NCI-H1694 (cell line): ENCODE measurements at places on chromosomes 16 and 17.
A peak's percentile ranks its signal among the peaks of the same experiment; 100 is the strongest.

DNA sequence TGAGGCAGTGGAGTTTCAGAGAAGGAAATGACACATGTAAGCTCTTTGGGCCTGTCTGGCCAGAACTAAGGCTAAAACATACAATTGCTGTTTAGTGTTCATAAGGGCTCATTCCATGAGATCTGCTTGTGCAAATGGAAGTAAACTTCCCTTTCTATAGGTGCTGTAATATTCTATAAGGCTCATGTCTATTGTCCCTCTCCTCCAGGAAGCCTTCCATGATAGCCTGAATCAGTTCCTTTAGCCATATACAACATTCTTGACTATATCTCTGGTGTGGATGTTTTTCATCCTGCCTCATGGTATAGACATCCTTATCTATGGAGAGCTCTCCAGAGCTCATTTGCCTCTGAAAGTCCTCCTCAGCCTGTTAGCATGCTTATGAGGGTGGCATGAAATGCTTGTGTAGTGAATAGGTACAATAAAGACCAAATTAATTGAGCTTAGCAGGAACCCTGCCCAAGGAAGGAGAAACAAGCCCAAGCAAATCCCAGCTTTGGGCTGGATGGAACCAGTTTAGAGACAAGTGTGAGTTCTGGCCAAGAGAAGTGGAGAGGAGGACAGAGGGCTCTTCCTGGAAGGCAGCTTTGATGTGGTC is 1.6 kb upstream of the ETV4 start:
- no peak for DNase-seq

GRCh38 chr16:57999971-58000705 is at the start of gene ZNF319:
TSS of gene ZNF319 (minus strand) at chr16:58000672. CDS start at chr16:57998265, 2,407 bp downstream.
- DNase-seq = no peak

- no peak for DNase-seq
These were observed 114.7 kb downstream of the ANKRD11 start for GRCh38 chr16:89375686-89376085.

DNA sequence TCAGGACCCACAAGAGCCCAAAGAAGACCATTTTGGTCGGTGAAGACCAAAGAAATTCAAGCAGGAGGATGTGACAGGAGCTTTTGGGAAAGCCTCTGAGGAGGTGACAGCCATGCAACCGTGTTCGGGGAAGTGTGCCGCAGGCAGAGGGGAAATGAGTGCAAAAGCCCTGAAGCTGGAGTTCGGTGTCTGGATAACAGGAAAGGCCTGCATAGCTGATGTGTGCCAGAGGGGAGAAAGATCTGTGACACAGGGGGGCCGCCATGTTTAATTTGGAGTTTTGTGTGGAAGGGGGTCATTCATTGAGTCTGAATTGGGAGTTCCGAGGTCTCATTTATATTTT is 870 bp upstream of the ZC3H7A start:
- DNase-seq = no peak

- no peak for DNase-seq
These were observed 144.5 kb downstream of the RPTOR start for GRCh38 chr17:80689129-80689619.

DNA sequence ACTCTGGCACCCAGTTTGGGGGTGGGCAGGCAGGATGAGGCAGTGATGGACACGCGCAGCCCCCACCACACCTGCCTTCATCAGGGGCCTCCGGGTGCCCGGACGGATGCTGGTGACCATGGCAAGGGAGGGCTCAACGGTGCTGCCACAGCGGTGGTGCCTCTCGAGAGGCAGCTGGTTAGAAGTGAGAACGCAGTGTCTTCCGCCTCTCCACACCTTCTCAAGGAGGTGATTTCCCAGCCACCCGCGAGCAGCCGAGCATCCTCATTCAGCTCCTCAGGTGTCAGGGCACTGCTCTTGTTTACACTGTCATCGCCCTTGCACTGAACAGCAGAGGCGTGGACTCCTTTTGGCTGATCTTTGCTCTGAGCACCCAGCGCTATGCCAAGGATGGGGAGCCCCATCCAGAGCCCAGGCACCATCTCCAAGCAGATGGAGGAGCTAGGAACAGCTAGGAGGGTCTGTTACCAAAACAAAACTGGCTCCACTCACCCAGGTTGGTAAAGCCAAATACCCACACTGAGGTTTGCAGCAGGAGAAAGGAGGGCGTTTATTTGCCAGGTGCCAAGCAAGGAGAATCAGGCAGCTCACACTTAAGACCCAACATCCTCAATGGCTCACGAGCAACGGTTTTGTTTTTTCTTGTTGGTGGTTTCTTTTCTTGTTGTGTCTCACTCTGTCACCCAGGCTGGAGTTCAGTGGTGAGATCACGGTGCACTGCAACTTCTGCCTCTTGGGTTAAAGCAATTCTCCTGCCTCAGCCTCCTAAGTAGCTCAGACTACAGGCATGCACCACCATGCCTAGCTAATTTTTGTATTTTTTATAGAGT is 174.3 kb upstream of the TNRC6C start:
- no peak for DNase-seq

- DNase-seq = no peak
These were observed 4.0 kb upstream of the CDC6 start for GRCh38 chr17:40283662-40284061.

DNA sequence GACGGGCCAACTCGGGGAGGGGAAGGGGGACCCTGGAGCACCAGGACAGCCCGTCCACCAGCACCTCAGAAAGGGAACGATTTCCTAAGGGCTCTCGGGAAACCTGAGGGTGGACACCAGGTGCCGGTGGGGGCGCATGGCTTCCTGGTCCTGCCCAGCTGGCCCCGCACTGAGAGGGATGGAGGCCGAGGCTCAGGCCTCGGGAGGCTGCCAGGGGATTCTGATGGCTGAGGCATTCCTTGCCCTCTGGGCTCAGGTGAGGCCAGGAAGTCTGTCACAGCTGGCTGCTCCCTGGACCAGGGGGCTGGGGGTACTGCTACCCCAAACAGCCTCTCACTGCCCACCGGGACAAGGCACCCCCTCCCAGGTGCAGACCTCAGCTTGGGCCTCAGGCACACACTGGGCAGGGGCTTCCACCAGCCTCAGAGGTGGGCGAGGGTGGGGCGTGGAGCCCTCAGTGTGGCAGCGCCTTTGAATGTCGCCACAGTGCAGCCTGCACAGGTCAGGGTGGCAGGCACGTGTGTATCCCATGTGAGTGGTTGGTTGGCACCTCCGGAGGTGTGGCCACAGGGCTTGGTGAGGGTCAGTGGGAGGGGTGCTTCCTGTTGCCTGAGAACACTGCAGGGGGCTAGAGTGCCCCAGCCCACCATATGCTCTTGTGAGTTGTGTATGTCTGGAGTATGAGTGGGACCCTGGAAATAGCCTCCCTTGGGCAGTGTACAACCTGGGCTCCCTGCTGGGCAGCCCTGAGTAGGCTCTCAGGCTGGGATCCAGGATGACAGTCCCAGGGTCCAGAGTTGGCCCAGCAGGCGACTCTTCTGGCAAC is 3.9 kb upstream of the FSCN2 start:
- DNase-seq = no peak

DNA sequence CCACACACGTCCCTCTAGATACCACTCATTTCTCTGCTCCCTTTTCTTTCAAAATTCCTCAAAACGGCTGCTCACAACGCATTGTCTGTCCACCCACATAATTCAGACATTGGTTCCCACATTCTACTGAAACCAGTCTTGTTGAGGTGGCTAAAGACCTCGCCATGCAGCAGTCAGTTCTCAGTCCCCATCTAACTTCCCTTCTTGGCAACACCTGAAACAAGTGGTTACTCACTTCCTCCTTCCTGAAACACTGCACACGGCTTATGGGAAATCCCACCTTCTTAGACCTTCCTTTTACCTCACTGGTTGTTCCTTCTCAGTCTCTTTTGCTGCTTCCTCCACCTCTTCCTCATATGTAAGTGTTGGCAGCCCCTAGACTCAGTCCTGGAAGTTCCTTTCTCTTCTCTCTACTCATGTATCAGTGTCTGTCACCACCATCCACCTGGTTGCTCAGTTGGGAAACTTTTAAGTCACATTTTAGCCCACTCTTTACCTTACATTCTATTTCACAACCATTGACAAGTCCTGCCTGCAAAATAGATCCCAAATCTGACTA is 277.1 kb downstream of the CEP112 start:
- no peak for DNase-seq

- DNase-seq = no peak
These were observed 205.1 kb upstream of the MAF start for GRCh38 chr16:79805621-79806020.

GRCh38 chr16:86038926-86039310 is 140.0 kb downstream of the IRF8 start:
- no peak for DNase-seq

- DNase-seq = no peak
These were observed 7.6 kb downstream of the PRR29 start for GRCh38 chr17:64005734-64006167.

DNA sequence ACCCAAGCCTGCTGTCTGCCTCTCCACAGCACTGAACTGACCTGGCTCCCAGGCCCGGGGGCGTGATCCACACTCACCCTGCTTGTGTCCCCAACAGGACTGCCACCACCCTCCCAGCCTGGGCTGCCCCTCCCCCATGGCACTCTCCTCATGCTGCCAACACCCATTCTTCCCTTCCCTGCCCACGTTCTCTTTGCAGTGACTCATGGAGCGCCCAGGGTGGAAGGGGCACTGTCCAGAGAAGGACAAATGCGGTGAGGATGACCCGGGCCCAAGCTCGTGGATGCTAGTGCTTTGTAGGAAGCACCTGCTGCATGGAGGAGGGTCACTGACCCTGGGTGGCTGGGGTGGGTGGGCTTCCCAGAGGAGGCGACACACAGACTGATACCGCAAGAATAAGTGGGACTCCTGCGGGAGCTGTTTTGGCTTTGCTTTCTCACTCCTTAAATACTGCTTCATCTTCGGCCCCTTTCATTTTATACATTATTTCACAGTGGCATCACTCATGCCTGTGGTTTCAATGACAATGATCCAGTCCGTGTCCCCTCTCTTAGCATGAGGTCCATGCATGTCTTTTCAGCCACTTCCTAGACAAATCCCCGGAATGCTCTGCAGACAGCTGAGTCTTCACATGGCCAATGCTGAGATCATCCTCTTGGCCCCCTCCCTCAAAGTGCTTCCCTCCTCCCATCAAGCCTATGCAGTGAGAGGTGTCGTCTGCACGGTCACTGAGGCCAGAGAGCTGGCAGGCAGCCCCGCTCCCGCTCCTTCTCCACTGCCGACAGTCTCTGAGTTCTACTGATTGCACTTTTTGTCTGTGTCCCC is 17.6 kb downstream of the CDK5R1 start:
- no peak for DNase-seq

DNA sequence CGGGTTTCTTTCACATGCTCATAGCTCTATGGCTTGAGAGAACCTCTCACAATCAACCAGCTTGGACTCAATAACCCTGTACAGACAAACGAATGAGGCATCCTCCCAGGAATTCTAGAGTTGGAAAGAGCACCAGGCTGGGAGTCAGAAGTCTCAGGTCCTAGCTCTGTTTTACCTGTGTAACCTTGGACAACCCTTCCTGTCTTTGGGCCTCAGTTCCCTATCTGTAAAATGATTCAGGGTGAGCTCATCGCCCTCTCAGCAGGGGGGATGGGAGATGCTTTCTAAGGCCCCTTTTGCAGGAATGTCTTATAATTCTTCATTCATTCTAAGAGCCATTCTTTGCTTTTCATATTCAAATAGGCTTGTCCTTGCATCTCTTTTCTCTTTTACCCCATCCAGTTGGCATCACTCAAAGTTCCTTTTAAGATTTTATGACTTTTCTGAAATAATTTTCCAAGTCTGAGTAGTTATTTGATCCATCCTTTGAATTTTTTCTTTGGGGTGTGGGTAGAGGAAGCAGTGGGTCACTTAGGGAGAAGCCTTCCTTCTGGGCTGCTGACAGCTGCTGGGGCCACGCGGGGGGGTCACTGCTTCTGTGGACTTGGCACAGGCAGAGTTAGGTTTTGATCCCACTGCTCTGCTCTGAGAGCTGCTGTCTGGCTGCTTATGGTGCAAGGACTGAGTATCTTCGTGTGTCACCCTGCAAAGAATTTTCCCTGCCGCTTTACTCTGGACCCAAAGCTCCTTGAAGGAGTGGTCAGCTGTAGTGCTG is 102.7 kb downstream of the UTP18 start:
- no peak for DNase-seq

GRCh38 chr17:57283203-57283971 is 27.1 kb downstream of the MSI2 start:
- DNase-seq = no peak

- peak; percentile 67 for DNase-seq
These were observed at the start of gene IRF8 for GRCh38 chr16:85898521-85899442. TSS of gene IRF8 (plus strand) at chr16:85899162. CDS start at chr16:85903016, 3,854 bp downstream.

DNA sequence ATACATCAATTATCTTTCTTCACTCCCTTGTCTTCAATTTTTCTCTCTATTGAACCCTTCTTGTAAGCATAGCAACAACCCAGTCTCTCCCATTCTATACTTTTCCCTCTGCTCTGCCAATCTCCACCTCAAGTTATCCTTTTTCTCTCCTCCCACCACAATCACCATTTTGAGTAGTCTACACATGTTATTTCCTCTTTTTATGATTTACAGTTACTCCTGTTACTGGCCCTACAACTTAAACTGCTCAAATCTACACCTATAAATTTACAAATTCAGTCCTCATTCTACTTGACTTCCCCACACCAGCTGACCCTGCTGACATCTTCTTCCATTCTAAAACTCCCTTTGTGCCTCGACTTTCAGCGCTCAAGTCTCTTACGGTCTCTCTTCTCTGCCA is 84.6 kb downstream of the SPAG9 start:
- no peak for DNase-seq

DNA sequence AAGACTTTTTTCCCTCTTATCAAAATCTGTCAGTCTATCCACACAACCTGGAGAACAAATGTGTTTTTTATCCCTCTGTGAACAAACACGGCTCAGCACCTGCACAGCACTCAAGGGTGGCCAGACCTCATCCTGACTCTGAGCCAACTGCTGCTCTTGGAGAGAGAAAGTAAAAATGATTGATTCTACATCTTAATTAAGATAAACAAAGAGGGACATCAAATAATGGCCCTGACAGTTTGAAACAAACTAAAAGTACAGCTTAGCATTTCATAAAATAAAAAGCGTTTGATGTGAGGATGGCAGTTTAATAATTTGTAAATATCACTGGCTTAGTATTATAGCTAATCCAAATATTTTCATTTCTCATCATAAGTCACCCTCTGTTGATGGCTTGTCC is 106.2 kb downstream of the SNX11 start:
- no peak for DNase-seq

- DNase-seq = no peak
These were observed 9.2 kb upstream of the PRKCB start for GRCh38 chr16:23826528-23827045.
